ENCODE measurements at places on chromosomes 3 and 15. TPM values are rescaled to one million over a fixed set of nuclear protein-coding genes. Genes with fewer than 3 reads are reported as not detected.

Gene MST1R
- 0.21 TPM for total RNA-seq

Gene PYGO1
- 7.8 TPM for total RNA-seq

Gene MRAS
- total RNA-seq = 9.4 TPM

Gene DUOX2
- total RNA-seq = 0.04 TPM

- no peak for DNase-seq
Observed at GRCh38 chr3:42298259-42298658, 32.3 kb upstream of the CCK start.

DNA sequence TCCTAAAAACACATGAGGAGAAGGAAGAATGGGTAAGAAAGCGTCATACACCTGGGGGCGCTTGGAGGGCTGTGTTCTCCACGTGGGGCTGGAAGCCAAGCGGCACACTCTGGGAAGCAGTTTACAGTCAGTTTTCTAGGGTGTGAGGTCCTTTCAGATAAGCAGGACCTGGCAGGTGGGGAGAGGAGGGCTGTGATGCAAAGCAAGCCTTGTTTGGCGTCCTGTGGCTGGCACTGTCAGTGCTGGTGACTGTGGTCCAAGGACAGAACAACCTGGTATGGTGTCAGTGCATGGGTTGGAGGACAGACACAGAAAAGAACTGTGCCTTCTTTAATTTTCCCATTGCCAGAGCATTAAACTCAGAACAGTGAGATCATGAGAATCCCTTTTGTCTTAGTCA lies 260.7 kb upstream of the NR2E3 start:
- DNase-seq = no peak

Gene SLC12A8
- total RNA-seq = 126 TPM

Gene TMEM87A
- total RNA-seq = 46.7 TPM

DNA sequence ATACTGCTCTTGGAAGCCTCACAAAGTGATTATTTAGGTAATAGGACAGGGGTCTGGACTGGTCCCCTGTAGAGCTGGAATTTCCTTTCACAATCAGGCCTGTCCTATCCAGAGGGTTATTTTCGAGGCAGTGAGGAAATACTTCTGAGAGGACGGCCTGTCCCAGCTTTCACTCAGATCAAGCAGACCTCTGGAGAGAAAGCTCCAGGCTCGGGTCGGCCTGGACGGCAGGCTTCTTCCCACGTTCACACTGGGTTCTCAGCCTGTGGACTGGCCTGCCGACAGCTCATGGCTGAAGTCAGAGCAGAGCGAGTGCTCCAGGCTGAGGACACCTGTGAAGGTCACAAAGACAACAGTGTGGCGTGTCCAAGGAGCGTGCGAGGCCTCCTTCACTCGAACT lies 405.3 kb downstream of the VPS13C start:
- DNase-seq = no peak

GRCh38 chr3:64732576-64732975 lies 44.8 kb upstream of the ADAMTS9 start:
- DNase-seq = no peak

DNA sequence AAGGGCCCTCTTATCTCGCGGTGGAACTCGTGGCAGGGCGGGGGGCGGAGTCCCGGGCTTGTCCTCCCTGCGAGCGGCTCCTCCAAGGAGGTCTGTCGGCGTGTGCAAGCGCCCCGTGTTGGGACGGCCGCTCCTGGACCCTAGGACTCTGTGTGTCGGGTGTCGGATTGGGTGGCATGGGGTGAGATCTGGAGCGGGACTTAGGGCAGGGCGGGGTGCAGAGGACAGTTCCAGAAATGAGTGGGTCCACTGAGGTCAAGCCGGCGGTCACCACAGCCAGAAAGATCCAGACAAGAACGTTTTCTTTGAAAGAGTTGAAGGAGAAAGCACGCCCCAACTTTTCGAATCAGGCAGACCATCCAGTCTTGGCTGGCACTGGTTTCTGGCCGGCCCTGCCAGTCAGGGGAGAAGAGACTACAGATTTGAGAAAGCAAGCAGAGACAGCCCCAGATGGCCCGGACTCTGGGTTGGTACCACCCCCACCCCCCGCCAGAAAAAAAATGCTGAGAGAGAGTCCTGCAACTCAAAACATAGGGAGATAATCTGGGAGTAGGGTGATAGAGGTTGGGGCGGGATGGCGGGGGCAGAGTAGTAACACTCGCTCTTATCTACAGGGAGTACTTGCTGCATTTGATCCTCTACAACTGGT lies 784 bp upstream of the CISH start:
- no peak for DNase-seq

- DNase-seq = no peak
Observed at GRCh38 chr15:94086341-94086740, 145.0 kb upstream of the MCTP2 start.

Gene CRYGS
- total RNA-seq = 0.10 TPM

Gene GOLGA8B
- total RNA-seq = 11.1 TPM

Gene WNT5A
- 63.3 TPM for total RNA-seq

Gene ZNF502
- total RNA-seq = 1.0 TPM

GRCh38 chr15:50774450-50774849 lies 8.9 kb upstream of the SPPL2A start:
- no peak for DNase-seq

DNA sequence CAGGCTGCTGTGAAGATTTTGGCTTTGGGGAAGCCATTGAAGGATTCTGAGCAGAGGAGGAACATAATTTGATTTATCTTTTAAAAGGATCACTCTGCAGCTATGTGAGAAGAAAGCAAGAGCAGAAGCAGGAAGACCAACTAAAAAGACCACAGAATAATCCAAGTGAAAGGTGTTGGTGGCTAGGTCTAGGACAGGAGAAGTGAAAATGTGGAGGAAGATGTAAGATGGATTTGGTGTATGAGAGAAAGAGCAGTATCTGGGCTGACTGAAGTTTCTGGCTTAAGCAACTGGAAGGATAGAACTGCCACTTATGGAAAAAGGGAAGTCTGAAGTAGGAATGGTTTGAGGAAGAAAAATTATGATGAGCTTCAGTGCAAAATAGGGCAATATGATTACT lies 62.0 kb downstream of the SFMBT1 start:
- DNase-seq = no peak

GRCh38 chr3:48664929-48665328 lies 2.2 kb upstream of the CELSR3 start:
- no peak for DNase-seq

Gene OR5AC2
- not detected for total RNA-seq

- no peak for DNase-seq
Observed at GRCh38 chr3:195727606-195728195, 6.9 kb downstream of the MUC20 start.

Gene P2RY14
- not detected for total RNA-seq

Gene GOLGA8M
- 0.95 TPM for total RNA-seq

- no peak for DNase-seq
Observed at GRCh38 chr15:78671626-78672211, 30.7 kb upstream of the CHRNB4 start.

- no peak for DNase-seq
Observed at GRCh38 chr3:10561946-10562560, 56.7 kb upstream of the ATP2B2 start.

GRCh38 chr3:104526901-104527401 lies 839.8 kb upstream of the ALCAM start:
- no peak for DNase-seq

DNA sequence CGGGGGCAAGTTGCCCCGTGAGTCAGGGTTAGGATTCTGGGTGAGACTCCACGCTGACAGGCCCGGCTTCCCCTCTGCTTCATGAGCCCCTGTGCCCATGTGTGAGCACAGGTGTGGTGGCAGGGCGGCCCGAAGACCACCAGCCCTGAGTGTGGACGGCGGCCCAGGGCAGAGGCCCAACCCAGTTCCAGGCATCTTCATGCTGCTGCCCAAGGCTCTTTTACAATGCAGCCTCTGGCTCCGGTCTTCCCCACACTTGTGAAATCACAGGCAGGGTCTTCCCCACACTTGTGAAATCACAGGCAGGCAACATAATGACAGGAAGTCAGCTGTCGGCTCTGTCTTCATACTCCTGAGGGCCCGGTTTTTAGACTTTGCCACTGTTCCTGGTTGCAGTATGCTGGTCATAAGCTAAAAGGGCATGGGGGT lies 78.8 kb downstream of the AAGAB start:
- peak; percentile 39 for DNase-seq

- no peak for DNase-seq
Observed at GRCh38 chr3:183261151-183261724, 8.2 kb downstream of the B3GNT5 start.

Gene CERS3
- not detected for total RNA-seq

Gene CASR
- total RNA-seq = not detected

Gene CHMP2B
- 26.2 TPM for total RNA-seq

- no peak for DNase-seq
Observed at GRCh38 chr3:157067114-157067513, 92.8 kb downstream of the CCNL1 start.

GRCh38 chr15:44096596-44096995 lies 98.5 kb downstream of the FRMD5 start:
- DNase-seq = no peak
